ENCODE measurements at places on chromosomes 7 and 10. TPM values are rescaled to one million over a fixed set of nuclear protein-coding genes. Genes with fewer than 3 reads are reported as not detected.

PNLIP gene
- total RNA-seq = not detected

TNS3 gene
- 6.1 TPM for total RNA-seq

NUP42 gene
- total RNA-seq = 60.7 TPM

AFAP1L2 gene
- total RNA-seq = 6.1 TPM

CALHM3 gene
- total RNA-seq = not detected

CALML3 gene
- under 0.01 TPM for total RNA-seq

LRRD1 gene
- 1.2 TPM for total RNA-seq

ZNF789 gene
- total RNA-seq = 20.8 TPM

INA gene
- total RNA-seq = 138 TPM

HOXA3 gene
- not detected for total RNA-seq

HYAL4 gene
- total RNA-seq = not detected

CYP2C19 gene
- total RNA-seq = 0.41 TPM

HOXA5 gene
- total RNA-seq = not detected

ZDHHC16 gene
- total RNA-seq = 22.0 TPM

GIMAP7 gene
- total RNA-seq = 2.4 TPM

GRCh38 chr7:79084423-79084822 lies 369.0 kb downstream of the MAGI2 start:
- no peak for DNase-seq

DNA sequence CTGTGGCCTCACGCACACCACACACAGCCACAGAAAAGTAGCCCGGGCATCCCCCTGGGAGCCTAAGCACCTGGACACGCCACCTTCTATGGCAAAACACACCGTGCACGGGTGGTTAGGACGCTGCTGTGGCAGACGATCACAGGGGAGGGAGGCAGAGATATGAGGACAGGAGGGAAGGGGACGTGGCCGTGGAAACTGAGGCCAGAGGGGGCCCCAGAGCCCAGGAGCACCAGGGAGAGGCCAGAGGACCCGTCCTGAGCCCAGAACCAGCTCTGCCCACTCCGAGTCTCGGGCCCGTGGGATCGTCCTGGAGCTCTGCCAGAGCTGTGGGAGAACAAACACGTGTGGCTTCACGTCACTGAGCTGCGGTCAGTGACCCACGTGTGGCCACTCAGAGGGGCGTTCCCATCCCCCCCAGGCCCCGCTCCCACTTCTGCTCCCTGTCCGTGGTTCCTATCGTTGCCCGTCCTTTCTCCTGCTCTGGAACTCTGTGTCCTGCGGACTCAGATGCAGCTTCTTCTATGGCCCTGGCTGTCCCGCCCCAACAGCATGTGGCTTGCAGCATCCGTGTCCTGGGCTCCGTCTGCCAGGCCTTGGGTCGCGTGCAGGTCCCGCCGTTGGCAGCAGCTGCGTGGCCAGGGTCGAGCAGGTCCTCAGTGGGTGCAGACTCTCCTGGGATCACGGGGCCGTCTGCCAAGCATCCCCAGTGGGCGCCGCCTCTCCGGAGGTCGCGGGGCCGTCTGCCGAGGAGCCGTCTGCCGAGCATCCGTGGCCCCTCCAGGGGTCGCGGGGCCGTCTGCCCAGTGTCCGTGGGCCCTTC lies 31.0 kb downstream of the GET4 start:
- DNase-seq = no peak

- DNase-seq = no peak
These were observed 198.6 kb downstream of the TMEM178B start for GRCh38 chr7:141272417-141272816.

DNA sequence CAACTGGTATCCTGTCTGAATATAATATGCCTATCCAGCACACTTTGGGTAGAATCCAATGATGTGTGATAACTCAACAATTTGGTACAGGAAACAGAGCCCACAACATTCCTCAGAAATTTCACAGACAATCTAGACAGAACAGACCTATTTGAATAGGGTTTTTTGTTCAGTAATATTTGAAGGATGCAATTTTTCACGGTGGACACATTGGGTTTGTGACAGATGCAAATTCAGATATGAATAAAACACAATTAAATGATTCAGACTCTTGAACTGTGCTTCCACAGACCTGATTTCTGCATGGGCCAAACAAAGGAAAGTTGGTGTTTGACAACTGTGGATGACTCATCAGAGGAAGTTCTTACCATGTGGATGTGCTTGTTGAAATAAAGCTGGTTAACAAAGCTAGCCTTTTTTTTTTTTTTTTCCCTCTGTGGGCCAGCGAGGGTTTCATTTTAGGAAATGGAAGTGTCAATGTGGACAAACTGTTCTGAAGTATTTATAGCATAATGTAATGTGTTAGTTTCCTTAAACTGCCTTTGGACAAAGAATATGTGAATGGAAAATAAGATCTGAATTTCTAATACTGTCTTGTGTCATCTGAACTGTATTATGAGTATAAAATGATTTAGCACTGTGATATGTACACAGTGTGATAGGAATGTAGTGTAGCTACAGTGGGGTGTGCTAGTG lies 43.2 kb upstream of the FAM133B start:
- DNase-seq = no peak

DNA sequence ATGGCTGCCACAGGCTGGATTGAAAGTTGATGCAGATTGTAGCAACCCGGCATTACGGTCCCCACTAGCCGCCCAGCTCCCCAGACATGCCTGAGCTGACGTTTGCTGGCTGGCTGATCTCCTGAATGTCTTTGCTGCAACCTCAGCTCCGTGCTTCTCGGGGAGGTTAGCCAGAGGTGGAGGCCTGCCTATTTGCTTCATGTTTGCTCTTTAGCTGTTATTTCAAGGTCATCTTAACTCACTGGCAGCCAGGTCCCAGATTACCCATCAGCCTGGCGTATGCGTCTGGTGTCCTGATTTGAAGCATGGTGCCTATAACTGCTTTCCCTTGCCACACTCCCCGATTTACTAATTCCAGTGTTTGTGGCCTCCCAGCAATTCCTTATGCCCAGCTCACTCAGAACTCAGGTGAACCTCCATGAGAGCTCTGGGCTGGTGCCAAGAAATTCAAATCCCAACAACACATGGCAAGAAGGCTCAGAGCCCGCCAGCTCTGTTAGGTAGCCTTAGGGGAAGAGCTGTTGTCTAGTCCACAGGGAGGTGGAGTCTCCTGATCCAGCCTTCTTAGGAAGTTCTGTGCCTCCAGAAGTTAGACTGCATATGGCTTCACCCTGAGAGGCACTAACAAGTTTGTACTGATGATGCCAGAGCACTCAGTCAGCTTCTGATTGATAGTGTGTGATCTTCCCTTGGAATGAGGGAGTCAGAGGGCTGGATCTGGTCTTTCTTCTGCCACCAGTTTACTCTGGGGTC lies 69.7 kb upstream of the EXOC4 start:
- DNase-seq = no peak

GRCh38 chr10:67527351-67527750 lies 168.6 kb downstream of the CTNNA3 start:
- no peak for DNase-seq

DNA sequence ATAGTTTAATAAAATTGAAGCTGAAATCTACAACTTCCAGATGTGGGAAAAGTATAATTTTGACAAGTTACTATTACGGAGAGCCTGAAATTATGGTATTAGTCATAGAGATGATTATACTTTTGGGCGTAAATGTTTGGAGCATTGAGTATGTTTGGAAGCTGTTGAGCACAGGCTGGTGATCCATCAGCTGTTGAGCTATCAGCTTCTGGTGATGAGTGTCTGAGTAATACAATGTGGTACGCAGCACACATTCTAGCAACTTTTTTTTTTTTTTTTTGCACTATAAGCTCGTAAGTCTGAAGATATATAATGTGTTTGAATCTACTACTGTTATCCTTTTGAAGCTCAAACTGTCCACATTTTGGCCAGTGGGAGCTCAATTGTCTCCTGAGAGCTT lies 123.4 kb downstream of the ATE1 start:
- no peak for DNase-seq

DNA sequence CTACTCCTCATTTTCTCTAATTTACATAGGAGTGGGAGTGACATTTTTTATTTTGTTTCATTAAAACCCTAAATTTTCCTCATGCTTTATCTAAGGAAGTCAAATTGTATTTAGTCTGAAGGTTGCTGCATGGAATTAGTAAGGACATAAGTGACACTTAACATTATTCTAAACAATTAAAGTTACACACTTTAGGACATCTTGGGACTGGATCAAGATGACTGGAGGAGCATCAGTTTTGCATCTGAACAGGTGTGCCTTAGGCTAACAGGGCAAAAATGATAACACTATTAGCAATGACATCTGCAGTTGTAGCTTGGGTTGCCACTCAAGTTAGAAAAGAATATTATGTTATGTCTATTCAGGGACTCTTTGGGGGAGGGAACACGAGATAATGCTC lies 199.4 kb downstream of the HDAC9 start:
- DNase-seq = no peak

GRCh38 chr7:50653126-50653864 lies 88.1 kb upstream of the DDC start:
- no peak for DNase-seq

- no peak for DNase-seq
These were observed 2.5 kb upstream of the KPNA7 start for GRCh38 chr7:99210265-99210970.

GRCh38 chr7:147818317-147818716 lies 772.2 kb upstream of the C7orf33 start:
- no peak for DNase-seq

- no peak for DNase-seq
These were observed 30.2 kb downstream of the ADRA2A start for GRCh38 chr10:111107023-111107422.

- no peak for DNase-seq
These were observed 278.7 kb downstream of the CCSER2 start for GRCh38 chr10:84607044-84607443.

DNA sequence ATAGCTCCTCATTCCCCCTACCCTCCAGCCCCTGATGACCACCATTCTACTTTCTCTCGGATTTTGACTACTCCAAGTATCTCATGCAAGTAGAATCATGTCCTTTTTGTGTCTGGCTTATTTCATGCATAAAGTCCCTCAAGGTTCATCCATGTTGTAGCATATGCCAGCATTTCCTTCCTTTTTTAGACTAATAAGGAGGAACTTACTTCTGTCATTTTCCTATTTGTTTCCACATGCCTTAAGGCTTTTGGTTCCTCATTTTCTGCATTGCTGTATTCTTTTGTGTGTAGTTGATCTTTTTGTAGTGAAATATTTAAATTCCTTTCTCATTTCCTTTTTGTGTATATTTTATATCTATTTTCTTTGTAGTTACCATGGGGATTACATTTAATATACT lies 376.9 kb downstream of the CALN1 start:
- DNase-seq = no peak

DNA sequence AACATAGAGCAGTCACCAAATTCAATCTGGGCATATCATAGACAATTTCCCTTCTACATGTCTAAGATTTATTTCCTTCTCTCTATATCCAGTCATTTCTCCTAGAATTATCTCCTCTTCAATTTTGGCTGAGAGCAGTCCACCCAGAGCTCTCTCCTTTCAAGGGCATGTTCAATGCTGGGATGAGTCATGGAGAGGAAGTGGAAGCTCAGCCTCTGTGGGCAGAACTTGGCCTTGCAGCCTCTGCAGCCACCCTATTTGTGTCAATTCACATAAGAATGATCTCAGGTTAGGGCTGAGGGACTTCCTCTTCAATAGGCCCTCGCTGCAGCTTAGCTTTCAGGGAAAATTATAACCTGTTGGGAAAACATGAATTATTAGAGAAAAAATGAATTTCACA lies 560.8 kb downstream of the POM121L12 start:
- no peak for DNase-seq

DNA sequence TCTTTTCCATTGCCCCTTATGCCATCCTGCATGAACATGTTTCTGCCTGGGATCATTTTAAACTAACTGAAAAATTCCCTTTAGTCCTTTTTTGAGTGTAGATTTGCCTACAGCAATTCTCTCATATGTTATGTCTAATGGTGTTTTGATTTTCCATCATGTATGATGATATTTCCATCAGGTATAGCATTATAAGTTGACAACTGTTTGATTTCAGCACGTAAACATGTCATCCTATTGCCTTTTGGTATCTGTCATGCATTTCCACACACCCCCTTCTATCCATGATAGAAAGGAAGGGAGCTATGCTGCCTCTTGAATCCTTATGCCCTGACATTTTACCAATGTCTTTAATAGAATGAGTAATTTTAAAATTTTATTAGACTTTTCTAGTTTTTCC lies 116.8 kb downstream of the ZPBP start:
- no peak for DNase-seq

GRCh38 chr10:126599949-126600682 lies 70.4 kb downstream of the C10orf90 start:
- DNase-seq = no peak

GRCh38 chr7:56291-56913 lies 136.0 kb upstream of the FAM20C start:
- DNase-seq = no peak

DNA sequence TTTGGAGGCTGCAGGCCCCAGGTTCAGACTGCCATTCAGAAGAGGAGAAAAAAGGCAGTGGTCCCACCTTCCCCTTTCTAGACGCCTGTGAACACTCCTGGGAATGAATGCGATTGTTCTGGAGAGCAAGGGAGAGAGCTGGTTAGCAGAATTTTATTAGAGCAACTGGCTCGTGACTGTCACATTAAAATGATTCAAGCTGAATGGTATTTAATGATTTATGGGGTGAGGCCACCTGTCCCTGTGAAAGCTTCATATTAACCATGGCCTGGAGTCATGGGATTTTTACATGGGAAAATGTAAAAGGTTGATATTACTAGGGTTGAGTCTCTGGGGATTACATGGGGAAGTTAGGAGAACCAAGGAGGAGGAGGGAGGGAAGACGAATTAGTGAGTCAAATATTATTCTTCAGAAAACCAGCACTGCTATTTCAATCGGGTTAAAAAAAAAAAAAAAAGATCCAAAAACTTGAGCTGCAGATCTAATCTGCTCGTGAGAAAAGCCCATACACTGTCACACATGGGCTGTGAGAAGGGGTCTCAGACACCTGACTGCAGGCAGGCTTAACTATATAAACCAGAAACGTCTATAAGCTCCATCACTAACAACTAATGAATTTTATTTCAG lies 8.3 kb downstream of the CXCL12 start:
- DNase-seq = no peak

- DNase-seq = no peak
These were observed 222.8 kb upstream of the NRP1 start for GRCh38 chr10:33557313-33557712.

Measured in frontal cortex (tissue), 4 donors.